Foreskin fibroblast (primary cell): ENCODE measurements at places on chromosomes 13 and 19.
A peak's percentile ranks its signal among the peaks of the same experiment; 100 is the strongest.

DNA sequence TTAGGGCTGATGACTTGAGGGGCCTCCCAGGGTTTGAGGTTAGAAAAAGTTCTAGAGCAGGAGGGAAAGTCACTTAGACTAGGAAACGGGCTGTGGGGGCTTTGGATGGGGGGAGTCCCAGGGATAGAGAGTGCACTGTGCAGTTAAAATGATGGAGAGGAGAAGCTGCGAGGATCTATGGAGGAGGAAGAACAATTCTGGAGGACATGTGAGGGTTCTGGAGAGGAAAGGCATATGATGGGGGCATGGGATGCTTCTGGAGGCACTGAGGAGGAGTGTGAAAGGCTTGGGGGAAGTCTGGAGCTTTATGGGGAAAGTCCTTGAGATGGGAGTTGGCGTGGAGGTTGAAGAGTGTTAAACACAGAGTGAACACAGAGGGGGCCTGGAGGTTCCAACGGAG lies 2.2 kb downstream of the KCNC3 start:
- no peak for DNase-seq

- DNase-seq = no peak
Observed at GRCh38 chr19:58497634-58498170, 14.1 kb downstream of the SLC27A5 start.

DNA sequence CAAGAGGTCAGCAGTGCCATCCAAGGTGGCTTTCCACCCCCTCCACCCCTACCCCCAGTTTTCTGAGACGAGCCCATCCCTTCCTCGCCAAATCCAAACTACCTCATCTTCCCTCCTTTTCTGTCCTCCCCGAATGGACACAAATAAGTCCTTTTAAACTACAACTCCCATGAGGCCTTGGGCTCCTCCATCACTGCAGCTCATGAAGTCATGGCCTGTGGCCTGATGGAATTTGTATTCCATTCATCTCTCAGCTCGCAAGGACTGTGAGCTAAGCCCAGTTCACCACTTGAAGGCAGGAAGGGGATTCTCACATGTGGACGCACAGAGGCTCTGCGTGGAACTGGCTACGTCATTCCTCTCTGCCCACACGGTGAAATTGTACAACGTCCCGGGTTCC lies 12.5 kb downstream of the PTPRH start:
- DNase-seq = no peak

DNA sequence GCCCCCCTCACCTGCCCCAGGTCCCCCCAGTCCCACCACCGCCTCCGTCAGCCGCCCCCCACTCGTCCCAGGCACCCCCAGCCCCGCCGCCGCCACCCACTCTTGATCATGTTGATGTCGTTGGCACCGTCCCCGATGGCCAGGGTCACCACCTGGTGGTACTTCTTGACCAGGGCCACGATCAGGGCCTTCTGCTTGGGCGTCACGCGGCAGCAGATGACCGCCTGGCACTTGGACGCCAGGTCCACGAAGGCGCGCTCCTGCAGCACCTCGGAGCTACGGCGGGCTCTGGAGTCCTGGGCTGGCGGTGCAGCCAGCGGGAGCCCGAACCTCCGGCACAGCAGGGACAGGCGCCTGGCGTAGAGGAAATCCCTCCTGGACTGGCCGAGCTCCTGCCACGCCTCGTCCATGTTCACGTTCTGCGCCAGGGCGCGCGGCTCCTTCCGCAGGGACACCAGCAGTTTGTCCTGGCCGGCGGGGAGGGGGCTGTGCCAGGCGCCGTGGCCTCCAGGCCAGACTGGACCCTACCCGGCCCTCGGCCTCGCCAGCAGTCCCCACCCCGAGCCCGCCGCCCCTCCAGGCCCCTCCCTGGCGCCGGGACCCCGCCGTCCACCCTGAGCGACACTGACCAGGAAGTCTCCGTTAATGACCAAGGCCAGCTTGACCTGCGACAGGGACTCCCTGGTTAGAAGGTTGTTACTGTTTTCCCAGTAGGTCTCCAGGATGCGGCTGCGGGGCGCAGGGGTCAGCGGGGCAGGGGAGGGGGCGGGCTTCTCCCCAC lies 22.6 kb downstream of the ATP8B3 start:
- peak; percentile 28 for DNase-seq

DNA sequence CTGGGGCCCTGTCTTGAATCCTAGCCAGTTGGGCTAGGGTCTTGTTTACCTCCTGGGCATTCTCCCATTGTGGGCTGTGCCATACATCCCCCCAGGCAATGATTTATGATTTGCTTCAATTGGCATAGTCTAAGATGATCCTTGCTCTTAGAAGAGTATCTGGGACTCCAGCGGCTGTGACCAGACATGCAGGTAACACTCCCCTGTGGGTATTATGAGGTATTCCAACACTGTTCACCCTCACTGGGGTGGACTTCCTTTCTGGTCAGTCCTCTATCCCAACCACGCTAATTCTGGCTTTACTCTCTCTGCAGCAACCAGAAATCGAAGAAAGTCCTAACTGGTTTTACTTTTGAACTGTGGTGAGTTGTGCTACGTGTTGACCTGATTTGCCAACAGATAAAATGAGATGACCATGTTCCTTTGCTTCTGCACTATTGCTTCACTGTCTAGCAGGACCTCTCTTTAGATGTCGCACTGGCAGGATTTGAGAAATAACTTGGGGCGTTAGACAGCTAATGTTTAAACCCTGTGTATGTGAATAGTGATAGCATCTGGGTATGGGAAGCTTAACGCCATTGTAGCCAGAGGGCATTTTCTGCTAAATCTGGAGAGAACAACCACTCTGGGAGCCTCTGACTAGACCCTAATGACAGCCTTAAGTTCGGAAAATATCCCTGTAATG lies 6.7 kb upstream of the LRCH1 start:
- DNase-seq = no peak

DNA sequence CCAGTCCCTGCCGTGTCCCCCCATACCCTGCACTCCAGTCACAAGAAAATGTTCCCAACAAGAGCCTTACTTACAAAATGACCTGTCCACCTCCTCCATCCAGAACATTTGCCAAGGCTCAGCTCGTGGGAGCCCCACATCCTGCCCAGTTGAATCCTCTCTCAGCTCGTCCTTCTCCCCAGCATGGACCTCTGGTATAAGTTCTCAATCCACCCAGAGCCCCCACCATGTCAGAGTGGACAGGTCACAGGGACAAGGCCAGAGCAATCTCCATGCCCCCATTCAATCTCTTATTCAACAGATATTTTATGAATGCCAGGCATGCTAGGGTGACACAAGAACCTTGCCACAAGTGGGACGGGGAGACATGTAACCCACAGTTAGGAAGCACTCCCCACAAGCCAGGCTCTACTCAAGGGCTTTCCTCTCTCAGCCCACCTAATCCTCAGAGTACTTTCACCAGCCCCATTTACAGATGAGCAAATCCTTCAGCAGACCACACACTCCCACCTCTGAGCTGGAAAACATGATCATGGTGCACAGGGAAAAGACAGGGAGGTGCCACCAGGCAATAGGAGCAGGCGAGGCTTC lies 15.1 kb downstream of the DEDD2 start:
- no peak for DNase-seq

- DNase-seq = peak; percentile 51
Observed at GRCh38 chr13:109465148-109465547, 321.2 kb downstream of the IRS2 start.

DNA sequence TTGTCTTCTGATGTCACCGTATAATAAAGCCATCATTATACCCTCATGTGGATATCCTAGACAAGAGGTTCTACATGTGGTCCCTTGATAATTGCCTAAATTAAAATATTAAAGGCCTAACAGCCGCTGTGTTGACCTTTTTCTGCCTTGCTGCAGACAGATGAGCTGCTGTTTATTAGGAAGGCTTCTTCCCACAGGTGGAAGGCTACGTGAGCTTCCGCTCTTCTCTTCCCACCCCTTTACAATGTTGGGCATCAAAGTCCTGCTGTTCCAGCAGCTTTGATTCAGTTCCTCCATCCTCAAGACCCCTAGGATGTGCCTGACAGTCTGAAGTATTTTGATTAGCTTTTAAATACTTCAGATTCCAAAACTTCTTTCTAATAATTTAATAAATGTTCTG lies 217.1 kb downstream of the PCCA start:
- DNase-seq = no peak

DNA sequence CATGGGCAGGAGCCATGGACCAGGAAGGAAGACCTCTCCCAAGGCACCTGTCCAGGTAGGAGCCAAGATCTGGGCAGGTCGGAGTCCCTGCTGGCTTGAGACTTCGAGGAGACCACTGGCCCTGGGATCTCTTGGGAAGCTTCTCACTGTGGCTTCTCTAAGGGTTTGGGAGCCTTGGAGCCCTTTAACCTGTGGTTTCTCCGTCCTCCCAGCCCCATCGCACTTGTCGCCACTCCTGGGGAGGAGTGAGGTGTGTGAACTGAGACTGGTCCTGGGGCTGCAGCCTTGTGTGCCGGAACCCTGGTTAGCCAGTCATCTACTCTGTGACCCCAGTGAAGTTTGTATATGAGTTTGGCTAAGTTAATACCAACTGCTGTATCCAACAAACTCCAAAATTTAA lies 8.2 kb downstream of the ZNF805 start:
- no peak for DNase-seq

GRCh38 chr13:113916330-113916815 lies 52.5 kb upstream of the GAS6 start:
- DNase-seq = peak; percentile 82

GRCh38 chr19:13917888-13918406 lies 11.9 kb downstream of the CC2D1A start:
- no peak for DNase-seq

- DNase-seq = no peak
Observed at GRCh38 chr13:109900741-109901140, 114.4 kb upstream of the IRS2 start.

DNA sequence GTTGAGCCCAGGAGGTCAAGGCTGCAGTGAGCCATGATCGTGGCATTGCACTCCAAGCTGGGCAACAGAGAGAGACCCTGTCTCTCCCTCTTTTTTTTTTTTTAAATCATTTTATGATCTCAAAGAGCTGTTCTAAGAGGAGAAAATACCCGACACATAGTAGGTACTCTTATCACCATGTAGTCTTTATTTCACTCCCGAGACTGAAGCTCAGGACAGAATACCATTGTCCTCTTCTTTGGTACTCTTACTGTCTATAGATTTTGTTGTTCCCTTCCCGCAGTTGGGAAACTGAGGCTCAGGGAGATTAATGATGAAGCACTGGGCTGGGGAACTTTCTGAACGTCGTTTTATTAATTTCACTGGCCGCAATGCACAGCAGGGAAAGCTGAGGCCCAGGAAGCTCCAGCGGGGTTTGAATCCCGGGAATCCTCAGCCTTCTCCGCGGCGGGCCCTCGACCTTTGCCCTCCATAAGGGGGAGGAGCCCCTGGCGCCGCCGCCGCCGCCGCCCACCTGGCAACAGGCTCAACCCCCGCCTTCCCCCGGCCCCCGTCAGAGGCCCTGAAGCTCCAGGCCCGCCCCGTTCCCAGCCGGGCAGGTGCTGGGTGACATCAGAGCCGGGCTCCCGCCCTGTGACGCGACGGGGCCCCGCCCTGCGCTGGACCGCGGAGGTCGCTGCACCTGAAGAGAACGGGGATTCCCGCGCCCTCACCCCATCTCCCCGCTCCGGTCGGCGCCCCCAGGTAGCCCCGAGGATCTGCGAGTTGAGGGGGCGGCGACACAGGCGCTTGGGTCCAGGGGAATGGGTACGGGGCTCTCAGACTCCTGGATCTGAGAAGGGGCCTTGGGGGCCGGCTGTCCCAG lies 1.6 kb downstream of the MYH14 start:
- DNase-seq = no peak

- DNase-seq = no peak
Observed at GRCh38 chr19:16258440-16258903, 60.8 kb downstream of the AP1M1 start.

DNA sequence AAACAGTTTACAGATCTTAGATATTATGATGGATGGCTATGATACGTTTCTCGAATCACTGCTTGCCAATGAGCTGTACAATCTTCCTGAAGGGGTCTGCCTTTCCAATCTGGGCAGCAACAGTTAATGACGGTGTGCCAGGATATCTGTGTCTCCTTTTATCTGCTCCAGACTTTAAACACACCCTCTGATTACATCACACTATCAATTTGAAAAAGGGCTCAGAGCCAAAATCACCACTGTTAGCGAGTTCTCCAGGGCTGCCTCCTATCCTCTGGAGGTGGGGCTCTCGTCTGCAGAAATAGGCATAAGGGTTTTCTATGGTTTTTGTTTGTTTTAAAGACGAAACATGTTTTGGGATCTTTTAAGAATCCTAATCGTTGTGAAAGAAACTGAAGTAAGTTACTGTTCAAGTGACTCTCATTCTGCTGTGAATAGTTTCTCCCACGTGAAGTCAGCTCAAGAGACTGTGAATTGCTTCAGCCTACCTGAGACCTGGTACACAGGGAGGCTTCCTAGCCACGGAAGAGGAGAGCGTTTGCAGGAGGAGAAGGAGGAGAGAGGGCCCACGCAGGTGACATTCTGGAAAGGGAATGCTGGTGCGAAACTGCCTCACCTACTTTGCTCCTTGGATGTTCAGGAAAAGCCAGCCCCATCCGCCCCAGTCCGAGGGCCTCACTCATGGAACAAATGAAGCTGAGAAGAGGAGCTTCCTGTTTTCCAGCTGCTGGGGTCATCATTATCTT lies 15.2 kb upstream of the GJA3 start:
- DNase-seq = no peak

DNA sequence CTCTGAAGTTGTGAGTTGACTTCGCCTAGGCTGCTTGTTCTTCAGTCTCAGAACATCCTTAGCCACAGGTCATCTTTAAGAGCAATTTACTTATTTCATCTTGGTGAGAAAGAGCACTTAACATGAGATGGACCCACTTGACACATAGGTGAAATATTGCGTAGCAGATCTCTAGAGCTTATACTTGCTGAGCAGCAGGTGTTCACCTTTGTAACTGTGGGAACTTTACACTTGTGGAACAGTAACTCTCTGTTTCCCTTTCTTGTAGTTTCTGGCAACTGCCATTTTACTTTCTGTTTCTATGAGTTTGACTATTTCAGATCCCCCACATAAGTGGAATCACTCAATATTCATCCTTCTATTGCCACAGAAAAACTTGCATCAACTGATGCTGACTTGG lies 95.7 kb downstream of the SLC10A2 start:
- DNase-seq = no peak

- peak; percentile 74 for DNase-seq
Observed at GRCh38 chr13:32409561-32410421, 18.1 kb downstream of the N4BP2L1 start.

GRCh38 chr13:106990594-106990993 lies 422.7 kb upstream of the ARGLU1 start:
- peak; percentile 10 for DNase-seq

- peak; percentile 29 for DNase-seq
Observed at GRCh38 chr19:14494910-14495671, 836 bp downstream of the GIPC1 start.

GRCh38 chr19:814152-815078 lies 7.3 kb downstream of the PLPPR3 start:
- no peak for DNase-seq

DNA sequence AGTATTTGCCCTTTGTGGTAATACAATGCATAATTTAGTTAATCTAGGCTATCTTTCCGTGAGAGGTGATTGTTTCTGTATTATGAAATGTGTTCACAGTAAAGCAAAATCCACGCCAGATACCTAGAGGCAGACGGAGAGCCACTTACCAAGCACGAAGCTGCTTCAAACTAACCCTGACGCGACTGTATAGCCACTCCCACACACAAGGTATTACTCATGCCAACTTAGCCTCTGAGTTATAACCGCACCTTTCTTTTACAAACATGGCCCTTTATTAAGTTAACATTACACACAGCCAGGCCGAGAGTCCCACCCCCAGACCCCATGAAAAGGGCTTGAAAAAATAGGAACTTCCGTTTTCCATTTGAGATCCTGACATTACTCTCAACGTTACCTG lies 185.7 kb downstream of the ABCC4 start:
- no peak for DNase-seq

GRCh38 chr19:30161021-30161655 lies 211.0 kb upstream of the ZNF536 start:
- no peak for DNase-seq
